Hematopoietic multipotent progenitor cell treated with erythropoietin and hydrocortisone succinate and interleukin-3 and kit ligand, for 6 days (in vitro differentiated cells): ENCODE measurements at places on chromosomes 11 and 22.

GRCh38 chr11:26234451-26234850 lies 97.5 kb upstream of the ANO3 start:
- no peak for DNase-seq

DNA sequence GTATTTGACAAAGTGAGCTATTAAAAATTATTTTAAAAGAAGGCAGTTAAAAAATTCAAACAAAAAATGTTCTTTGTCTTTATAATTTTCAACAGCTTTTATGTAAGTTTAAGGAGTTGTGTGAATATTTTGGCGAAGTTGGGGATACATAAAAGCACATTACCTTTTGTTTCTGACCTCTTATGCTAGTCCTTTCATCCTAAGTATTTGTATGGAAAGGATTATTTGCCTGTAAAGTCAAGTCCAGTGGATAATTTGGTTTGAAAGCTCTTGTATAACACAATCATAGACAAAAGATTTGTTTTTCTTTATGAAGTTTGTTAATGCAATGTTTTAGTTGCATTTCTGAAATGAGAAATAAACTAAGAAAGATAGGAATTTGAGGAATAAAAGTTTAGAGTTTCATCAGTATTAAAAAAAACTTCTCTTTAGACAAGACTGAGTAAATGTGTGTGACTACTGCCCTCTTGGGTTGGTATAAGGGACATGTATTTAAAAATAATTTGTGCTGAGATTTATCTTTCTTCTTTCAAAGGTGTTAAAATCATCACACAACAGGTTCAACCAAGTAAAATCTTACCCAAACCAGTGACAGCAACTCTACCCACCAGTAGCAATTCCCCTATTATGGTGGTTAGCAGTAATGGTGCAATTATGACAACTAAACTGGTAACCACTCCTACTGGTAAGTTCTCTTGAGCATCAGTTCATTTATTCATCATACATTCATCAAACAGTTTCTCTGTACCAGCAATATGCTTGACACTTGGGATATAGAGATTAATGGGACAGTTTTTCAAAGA lies 68.2 kb downstream of the EMSY start:
- DNase-seq: peak; percentile 49

DNA sequence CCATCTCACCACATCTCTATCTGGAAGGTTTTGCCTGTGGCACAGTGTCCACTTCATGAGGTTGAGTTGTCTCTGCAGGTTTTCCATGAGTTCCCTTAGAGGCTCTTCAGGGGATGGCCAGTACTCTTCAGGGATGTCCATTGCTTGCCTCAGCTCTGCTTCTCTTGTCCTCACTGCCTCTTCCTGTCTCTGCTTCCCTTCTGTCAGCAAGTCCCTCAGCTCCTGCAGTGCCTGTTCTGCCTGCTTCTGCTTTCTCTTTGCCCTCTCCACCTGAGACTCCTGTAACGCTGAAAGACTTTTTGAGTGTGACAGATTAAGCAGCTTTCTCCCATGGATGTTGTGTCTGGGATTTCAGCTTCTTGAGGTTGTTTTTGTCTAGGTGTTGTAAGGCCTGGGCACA lies 38.2 kb upstream of the MRPL17 start:
- DNase-seq: no peak

DNA sequence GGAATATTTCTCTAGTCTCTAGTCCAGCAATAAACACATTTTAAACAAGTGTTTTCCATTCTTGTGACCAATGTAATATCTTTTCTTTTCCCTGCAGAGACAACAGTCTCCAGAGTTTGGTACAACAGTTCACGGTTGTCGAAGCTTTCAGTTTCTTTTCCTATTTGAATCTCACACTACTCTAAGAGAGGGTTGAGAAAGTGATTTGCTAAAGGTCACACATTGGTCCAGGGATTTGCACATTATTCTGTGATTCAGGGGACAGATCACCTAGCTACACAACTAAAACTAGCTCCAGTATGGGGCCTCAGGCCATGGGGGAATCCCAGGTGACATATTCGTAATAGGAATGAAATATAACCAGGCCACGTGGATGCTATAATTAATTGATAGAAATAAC lies 132.5 kb downstream of the HIPK3 start:
- DNase-seq: no peak

GRCh38 chr11:75966537-75967287 lies 151.7 kb downstream of the UVRAG start:
- peak; percentile 8 for DNase-seq

DNA sequence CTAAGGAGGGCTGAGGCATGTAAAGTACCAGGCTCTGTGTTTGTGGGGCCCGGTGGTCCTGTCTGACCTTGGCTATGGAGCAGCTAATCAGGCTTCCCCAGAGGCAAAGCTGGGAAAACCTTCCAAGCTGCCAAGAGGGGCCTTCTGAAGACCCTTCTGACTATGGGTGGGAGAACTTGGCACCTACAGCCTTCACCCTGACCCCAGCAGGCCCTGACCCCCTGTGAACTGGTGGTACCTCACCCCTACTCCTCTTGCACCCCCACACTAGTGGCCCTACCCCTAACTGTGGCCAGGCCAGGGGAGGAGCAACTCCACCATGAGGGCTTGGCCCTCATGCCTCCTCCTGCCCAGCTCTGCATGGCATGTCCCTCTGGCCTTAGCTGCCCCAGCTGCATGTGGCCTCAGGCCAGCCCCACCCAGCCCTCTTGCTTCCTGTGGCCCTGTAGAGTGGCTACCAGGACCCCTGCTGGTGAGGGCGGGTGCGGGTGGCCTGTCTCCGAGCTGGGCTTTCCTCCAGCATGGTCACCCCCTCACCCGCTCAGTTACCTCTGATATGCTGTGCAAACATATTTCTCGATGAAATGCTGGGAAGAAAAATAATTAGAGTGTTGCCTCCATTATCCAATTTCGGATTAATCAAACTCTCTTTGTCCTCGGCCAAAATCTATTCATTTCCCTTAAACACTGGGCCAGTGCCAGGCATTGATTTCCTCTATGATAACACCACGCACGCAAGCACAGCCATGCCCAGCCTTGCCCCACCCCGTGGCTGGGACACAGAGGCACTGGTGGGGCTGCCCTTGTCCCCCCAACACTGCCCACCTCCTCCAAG lies 7.5 kb downstream of the GNAZ start:
- DNase-seq: no peak

DNA sequence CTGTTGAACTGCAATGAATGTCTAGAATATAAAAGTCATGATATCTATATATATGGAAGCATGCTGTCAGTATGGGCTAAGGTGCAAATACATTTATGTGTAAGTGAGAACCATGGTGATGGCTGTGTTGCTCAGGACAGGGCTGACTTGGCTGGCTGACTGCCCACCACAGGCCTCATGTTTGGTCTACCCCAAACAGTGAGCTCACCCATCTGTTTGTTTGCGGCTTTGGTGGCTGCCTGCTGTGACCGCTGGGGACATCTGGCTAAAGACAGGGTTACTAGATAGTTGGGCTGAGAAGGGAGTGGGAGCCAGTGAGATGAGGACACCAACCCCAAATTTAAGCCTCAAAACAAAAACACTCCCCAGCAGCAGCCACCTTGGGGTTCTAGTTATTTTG lies 6.3 kb downstream of the CD44 start:
- peak; percentile 13 for DNase-seq

- peak; percentile 65 for DNase-seq
Observed at GRCh38 chr22:42933485-42934091, 76.5 kb upstream of the ARFGAP3 start.

DNA sequence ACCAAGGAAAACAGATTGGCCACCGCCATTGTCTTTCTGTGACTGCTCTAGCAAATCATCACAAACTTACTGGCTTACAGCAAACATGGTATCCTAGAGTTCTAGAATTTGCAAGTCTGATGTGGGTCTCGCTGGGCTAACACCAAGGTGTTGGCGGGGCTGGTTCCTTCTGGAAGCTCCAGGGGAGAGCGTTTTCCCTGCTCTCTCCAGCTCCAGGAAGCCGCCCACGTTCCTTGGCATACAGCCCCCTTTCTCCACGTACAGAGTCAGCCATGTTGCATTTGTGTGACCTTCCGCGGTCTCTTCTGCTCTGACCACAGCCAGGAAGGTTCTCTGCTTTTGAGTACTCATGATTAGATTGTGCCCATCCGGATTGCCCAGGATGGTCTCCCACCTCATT lies 27.5 kb downstream of the TBC1D22A start:
- no peak for DNase-seq

DNA sequence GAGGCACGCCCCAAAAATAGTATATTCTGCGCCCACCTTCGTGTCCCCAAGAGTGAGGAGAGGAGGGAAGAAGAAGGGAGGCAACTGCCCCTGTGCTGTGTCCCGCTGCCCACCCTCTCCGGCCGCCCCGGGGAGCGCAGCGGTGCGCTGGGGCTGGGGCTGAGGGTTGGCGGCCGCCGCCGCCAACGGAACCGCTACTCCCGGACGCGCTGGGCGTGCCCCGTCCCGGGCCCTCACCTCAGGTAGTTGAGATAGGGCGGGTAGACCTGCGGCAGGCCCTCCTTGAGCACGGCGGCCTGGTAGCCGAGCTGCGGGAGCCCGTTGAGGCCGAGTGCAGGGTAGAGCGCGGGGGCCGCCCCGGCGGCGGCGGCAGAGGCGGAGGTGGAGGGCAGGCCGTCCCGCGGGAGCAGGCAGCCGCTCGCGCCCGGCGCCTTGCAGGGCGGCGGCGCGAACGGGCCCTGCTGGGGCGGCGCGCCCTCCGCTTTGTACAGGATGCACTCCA lies 2.4 kb downstream of the PGR start:
- DNase-seq: no peak

- peak; percentile 47 for DNase-seq
Observed at GRCh38 chr22:29768052-29768693, 1.0 kb downstream of the UQCR10 start.
